ENCODE measurements at places on chromosomes 2 and 18. TPM values are rescaled to one million over a fixed set of nuclear protein-coding genes. Genes with fewer than 3 reads are reported as not detected.
A peak's percentile ranks its signal among the peaks of the same experiment; 100 is the strongest.

DNA sequence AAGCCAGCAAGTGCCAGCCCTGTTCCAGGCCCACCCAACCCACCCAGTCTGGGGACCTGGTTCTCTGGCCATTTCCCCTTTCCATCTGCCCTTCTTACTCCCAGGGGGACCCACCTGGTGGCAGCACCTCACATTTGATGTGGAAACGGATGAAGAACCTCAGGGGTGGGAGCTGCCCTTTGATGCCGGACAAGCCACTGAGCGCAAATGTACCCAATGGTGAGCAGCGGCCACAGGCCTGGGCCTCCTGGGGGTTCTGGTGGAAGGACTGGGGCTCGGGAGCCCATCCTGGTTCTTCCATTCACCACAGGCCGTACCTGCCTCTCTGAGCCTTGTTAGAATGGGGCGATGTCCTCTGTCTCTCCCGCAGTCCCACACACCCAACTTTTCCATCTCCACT lies 84.7 kb downstream of the EPAS1 start:
- no peak for DNase-seq

DNA sequence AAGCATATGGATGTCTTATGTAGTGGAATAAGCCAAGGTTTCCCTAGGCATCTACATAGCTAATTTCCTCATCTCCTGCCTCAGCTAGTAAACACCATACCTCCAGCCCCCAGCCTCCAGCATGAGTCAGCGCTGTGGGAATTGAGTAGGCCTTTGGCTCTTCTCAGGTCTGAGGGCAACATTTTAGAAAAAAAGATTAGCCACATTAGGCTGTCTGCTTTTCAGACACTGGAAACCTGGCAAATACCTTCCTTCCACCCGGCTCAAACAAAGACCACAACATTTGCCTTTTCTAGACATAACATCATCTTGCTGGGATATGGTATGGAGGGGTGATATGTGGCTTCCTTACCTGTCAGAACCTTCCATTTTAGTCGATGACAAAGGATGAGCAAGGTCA lies 6.1 kb upstream of the CCDC195 start:
- DNase-seq: no peak

DNA sequence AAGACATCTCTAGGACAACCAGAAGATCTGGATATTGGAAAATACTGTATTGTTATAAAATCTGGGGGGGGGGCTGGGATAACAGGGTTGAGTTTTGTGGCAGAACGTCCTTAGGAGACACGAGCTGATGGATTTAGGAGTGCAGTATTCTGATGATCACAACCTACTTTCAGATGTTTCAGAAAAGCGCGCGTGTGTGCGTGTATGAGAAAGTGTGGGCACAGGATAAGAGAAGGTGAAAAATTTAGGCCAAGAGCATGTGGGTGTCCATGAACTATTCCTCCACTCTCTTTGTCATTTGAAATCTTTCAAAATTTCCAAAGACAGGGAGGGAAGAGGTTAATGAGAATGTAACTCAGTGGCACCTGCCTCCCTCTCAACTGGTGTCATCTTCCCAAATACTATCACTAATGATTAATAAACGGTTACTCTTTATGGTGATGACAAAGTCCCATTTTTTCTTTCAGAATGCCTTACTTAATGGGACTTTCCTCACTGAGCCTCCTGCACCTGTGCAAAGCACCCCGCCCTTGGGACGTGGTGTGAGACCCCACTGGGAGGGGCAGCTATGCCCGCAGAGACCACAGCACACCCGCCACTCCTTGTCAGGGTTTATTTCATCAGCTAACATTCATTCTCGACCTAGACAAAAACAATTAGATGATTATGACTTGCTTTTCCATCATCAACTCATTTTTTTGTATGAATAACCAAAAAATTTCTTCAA lies 53.6 kb downstream of the HS6ST1 start:
- DNase-seq: no peak

DNA sequence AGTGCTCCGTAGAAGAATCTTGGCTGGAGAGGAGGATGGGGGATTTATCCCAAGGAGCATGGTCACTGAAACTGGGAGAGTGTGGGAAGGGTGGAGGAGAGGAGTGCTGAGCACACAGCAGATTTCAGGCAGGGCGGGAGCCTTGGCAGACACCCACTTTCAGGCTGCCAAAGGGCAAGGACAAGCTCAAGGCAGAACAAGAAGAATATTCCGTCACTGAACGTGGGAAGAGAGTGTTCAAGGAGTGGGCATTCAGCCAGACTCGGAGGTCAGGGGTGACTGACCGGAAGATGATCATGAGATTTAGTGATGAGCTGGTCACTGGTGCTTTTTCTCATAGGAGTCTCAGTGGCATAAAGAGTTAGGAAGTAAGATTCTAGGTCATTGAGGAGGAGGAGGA lies 136.2 kb upstream of the RASGRP3 start:
- DNase-seq: peak; percentile 86

DNA sequence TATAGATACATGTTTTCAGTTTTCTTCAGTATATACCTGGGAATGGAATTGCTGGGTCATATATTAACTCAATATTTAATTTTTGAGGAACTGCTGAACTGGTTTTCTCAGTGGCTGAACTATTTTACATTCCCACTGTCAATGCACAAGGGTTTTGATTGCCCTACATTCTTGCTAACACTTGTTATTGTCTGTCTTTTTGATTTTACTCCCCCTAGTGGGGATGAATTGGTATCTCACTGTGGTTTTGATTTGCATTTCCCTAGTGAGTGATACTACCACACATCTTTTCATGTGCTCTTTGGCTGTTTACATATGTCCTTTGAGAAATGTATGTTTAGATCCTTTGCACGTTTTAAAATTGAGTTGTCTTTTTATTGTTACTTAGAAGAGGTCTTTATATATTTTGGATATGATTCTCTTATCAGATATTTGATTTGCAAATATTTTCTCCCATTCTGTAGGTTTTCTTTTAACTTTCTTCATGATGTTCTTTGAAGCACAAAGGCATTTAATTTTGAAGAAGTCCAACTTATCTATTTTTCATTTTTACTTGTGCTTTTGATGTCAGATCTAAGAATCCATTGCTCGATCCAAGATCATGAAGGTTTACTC lies 36.2 kb downstream of the ASB1 start:
- DNase-seq: no peak

The AGXT gene
- total RNA-seq: not detected

DNA sequence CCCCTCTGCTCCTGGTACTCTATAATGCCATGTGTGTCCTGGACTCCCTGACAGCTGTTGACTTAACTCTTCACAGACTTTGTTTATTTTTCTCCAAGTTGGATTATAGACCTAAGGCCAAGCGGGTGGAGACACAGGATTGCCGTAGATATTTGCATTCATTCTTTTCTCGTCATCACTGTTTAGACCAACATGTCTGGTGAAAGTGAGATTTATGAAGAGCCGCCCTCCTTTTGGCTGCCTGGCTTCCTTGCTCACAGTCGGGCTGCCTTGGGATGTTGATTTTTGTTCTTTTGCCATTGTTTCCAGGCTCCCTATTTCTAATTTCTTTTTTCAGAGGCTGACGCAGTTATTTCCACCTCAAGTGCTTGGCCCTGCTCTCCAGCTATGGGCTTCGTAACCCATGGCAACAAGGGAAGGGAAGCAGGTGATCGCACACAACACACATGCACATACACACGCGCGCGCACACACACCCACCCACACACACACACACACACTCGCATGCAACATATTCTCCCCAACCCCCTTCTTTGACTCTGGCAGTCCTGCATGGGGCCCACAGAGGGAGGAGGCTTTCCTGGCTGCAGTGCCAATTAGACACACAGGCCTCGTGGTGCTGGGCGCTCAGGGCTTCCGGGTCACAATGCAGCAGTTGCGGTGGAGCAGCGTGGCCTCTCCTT lies 296.5 kb downstream of the MTX2 start:
- no peak for DNase-seq

- DNase-seq: no peak
Measured at GRCh38 chr2:132439703-132440398, 23.2 kb downstream of the GPR39 start.

The CFC1 gene
- total RNA-seq: not detected

GRCh38 chr2:12396699-12397098 lies 320.0 kb upstream of the TRIB2 start:
- no peak for DNase-seq

GRCh38 chr2:240444464-240444863 lies 9.0 kb downstream of the GPC1 start:
- no peak for DNase-seq

The COL4A3 gene
- total RNA-seq: 4.4 TPM

The KCNS3 gene
- 4.0 TPM for total RNA-seq

GRCh38 chr2:36450466-36451196 lies 95.1 kb downstream of the CRIM1 start:
- no peak for DNase-seq

- DNase-seq: no peak
Measured at GRCh38 chr18:48218285-48219022, 190.7 kb downstream of the ZBTB7C start.

- no peak for DNase-seq
Measured at GRCh38 chr2:241959751-241960269, 90.3 kb downstream of the RTP5 start.

- DNase-seq: no peak
Measured at GRCh38 chr18:7383002-7383980, 152.4 kb downstream of the LRRC30 start.

The DNPEP gene
- 73.0 TPM for total RNA-seq

DNA sequence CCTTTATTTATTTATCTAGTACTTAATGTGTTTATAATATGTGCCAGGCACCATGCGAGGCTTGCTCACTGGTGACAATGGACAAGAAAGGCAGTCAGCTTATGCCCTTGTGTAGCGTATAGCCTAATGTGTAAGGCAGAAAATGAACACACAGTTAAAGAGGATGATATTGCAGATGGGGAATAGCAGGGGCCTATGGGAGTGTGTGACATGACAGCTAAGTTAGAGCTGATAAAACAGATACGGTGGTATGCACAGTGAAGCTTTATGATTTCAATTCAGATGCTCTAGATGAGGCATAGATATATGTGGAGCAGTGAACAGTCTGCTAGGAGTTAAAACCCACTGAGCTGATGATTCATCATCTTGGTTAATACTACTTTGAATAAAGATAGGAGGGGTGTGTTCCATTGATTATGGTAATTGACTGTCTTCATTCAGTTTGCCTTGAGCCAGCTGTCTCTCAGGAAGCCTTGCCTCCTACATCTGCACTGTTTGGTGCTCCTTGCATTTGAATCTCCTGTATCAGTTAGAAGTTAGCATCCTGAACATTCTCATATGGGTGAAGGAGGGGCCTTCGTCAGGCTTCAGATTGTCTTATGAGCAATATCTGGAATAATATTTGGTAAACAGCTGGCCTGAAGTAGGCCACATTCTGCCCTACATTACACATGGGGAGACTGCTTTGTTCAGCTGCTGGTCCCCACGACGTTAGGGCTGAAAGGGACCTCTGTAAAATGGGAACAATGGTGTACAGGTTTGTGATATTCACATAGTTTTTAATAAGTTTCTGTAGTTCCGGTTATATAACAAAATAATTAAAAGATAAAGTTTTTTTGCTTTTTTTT lies 13.2 kb downstream of the MAP4K4 start:
- DNase-seq: no peak

Data from left ventricle myocardium inferior (tissue), 1 donor.